Foreskin melanocyte (primary cell): ENCODE measurements at places on chromosomes 1 and 21.

DNA sequence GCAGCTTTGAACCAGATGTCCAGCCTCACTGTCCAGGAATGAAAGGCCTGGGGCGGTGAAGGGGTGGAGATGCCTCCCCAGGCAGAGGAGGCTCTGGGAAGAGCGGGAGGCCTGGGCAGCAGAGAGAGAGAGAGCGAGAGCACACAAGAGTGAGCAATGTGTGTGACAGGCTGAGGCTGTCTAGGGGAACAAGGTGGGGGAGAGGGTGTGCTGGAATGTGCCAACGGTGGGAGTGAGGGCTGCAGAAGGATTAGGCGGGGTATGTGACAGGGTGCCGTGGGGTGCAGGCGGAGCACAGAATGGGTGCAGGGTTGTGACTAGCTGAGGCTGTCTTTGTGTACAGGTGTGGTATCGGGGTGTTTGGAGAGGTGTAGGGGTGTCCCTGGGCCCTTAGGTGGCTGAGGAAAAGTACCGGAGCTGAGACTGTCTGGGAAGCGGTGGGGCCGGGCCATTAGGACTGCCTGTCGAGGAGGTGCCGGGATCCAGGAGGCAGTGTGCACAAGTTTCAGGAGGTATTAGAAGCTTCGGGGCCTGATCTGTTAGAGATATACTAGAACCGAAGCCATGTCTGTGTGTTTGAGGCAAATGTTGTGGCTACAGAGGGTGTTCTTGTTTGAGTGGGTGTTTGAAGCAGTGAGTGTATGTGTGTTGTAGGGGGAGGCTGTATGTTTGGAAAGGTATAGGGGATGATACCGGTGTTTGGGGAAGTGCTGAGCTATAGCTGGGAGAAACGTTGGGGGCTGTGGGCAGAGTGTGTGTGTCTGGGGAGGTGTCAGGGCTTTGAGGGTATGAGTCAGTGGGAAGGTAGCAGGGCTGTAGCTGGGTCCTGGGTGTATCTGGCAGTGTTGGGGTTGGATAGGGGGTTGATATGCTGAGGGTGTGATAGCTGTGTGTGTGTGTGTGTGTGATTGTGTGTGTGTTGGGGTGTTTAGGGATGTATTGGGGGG is 9.1 kb downstream of the AHDC1 start:
- DNase-seq, result no peak

- DNase-seq, result no peak
Measured at GRCh38 chr1:153347856-153348255, 785 bp downstream of the PGLYRP4 start.

DNA sequence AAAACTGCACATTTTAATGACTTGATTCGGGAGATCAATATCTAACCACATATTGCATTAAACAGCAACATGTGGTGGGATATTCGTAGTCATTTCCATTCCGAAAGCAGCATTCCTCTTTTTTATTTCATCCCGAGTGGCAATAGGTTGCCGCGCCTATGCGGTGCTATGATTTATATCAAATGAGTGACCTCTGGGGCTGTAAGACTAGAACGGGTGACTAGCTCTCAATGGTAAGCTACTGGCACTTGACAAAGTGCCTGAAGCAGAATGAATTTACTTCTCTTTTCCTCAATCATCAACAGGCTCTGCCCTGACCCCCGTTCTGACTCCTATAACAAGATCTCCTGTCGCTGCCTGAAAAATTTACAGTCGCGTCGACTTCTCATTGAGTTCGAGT is 162.3 kb downstream of the ZNF281 start:
- no peak for DNase-seq

DNA sequence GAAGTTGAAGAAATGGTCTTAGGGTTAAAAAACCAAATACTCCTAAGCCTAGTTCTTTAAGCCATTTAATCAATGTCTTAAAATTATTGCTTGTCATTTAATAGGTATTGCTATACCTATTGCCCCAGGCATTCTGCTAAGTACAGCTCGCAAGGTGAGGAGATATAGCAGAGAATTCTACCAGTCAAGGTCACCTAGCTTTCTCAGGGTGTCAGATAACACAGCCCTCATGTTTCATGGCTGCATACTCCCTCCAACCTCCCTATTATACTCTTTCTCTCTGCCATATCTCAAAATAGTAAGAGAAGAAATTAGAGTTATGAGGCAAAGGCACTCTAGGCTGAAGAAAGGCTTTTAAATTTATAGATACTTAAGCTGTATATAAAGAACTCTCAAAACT is 68.4 kb upstream of the GPR88 start:
- DNase-seq, result no peak

- DNase-seq, result no peak
Measured at GRCh38 chr1:156821801-156822200, 5.2 kb upstream of the SH2D2A start.

- DNase-seq, result no peak
Measured at GRCh38 chr1:43938892-43939587, 5.4 kb downstream of the ARTN start.

DNA sequence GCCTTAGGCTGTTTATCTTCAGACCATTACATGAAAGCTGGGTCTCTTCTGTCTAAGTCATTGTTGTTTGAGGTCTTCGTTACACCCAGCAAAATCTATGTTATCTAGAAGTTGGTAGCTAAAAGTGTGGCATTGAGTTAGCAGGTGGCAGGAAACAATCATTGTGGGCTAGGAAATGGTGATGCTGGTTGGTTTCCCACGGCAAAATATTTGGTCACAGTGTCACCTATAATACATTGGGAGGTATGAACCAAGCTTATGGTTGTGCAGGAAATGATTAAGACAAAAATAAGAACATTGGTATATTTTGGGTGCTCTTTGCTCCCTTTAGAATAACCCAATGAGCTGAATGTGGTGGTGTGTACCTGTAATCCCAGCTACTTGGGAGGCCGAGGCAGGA is 169.7 kb downstream of the TRIM33 start:
- DNase-seq, result no peak

DNA sequence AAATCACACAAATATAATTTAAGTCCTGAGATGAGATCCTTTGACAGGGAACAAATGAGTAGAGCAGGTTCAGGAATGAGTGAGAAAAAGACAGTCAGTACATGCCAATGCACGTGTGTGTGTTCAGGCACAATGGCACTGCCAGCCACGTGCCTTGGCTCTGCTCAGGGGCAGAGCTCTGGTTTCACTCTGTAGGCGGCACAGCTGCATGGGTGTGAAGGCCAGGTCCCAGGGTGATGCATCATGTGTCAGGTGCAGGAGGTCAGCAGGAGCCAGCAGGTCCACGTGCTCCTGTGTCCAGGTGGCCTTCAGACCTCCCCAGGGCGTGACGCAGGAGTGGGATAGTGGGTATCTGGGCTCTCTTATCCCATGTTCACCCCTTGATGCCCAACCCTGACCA is 386.1 kb downstream of the KCNH1 start:
- no peak for DNase-seq

DNA sequence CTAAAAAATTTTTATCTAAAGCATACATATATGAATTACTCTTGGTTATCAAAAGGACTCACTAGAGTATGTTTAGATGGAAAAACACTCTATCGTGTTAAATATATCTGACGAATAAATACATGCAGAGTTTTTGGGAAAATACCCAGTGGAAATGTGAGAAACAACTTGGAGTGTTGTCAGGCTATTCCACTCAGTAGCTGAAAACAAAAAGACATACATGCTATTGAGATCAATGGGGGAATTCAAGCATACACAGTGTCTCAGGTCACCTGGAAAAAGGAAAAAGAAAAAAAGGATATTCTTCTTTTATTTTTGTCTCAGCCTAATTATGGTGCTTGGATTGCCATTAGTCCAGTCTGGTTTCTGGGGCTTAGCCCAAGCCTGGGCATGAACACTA is 247.0 kb upstream of the LYPLAL1 start:
- DNase-seq, result no peak

DNA sequence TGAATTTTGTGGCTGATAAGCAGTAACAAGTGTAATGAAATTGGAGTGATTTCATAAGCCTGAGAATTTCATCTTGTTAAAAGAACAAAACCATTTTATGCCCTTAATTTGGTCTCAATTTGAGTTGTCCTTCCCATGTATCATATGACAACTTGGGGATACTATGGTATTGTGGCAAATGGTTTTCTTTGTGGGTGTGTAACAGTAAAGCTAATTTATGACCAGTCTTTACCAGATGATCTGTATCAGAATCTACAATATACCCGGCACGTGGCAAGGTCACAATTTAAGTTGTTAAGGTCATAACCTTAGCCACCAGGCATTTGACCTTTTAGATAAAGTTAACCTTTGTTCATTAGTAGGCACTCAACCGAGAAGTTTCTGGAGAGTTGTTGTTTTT is 9.1 kb downstream of the NFIA start:
- DNase-seq, result no peak

DNA sequence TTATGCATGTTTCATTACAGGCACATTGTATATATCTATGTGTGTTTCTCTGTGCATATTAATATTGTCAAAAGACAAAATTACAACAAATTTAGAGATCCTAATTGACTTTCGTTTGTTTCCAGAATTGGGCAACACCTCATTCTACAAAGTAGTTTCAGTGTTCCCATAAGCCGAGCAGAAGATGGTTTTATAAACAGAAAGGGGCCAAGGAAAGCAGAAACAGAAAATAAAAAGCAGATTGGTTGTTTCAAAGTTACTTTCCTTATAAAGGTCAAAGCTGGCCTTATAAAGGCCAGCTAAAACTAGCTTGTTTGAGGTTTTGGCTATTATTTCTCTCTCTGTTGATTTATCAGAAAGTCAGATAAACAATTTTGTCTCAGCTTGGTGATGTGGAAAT is 116.2 kb upstream of the FGGY start:
- no peak for DNase-seq

DNA sequence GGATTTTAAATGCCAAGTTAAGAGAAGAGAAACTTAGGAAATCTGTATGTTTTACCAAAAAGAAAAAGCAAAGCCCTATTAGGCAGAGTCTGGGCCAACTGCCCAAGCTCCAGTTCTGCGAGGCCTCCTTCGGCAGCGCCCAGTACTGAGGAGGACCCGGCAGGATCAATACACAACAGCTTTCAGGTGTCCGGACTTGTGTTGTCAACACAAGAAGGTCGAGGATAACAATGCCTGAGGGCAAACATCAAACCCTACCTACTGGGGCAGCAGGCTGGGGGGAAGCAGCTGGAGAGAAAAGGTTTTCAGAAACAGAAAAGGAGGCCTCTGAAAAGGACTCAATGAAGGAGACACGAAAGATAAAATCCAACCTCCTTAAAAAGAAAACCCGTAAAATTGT is 98.1 kb upstream of the GJB5 start:
- no peak for DNase-seq
